ENCODE measurements at places on chromosomes 5 and 9.

GRCh38 chr9:126504086-126504976 lies 109.4 kb upstream of the LMX1B start:
- peak; percentile 13 for DNase-seq

- DNase-seq: no peak
These were observed 146.4 kb upstream of the ZNF366 start for GRCh38 chr5:72653586-72653985.

- DNase-seq: no peak
These were observed 326.8 kb downstream of the BNC2 start for GRCh38 chr9:16543686-16544085.

GRCh38 chr9:78291240-78291925 lies 5.5 kb upstream of the PSAT1 start:
- no peak for DNase-seq

- no peak for DNase-seq
These were observed 12.6 kb downstream of the VLDLR start for GRCh38 chr9:2634153-2634552.

DNA sequence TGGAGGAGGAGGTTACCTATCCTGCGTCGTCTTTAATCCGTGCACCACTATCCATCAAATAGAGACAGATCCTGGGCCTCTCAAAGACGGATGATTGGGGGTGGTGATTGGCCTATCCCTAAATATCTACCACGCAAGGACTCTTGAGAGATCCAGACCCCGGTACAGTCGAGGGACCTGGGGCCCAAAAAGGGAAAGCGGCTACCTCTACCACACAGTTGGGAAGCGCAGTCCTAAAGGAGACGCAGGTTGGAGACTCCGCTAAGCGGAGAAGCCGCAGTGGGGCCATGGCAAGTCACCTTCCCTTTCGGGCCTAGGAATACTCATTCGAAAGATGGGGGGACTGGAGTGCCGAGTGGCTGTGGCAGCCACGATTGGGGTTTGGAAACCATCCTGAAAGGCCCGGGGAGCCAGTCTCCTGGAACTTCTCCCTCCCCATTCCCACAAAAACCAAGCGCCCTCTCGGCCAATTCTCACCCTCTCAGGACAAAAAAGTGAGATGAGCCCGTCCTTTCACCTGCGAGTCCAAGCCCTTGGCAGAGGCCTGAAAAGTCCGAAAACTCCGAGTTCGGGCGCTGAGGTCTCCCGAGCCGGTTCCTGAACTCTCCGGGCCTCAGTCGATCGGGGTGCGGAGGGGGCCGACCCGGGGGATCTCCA lies 499 bp upstream of the FOXE1 start:
- peak; percentile 56 for DNase-seq

DNA sequence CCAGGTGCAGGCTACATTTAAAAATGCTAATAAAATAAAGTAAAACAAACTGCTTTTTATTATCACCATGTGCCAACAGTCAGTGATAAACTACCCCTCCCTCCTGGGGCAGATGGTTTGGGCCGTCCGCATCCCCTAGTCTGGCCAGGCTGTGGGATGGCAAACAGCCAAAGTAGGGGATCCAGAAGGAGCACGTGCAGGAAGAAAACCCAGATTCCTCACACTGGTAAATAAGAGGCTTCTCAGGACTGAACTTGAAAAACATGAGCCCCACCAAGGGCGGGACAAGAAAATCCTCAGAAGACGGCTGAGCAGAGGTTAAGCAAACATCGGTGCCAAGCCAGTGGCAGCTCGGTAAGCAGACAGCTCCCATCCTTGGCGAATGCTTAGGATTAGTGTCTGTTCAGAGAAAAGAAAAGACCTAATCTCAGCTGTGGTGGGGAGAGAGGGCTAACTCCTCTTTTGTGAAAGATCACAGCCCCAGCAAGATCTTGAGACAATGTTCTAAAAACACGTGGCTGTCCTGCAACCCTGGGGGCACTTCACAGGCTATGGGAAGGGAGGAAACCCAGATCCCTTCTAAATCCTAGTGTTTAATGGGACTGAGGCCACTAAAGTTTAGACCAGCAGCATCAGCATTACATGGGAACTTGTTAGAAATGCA lies 46.5 kb upstream of the GDNF start:
- no peak for DNase-seq

GRCh38 chr5:156678484-156678883 lies 171.6 kb upstream of the PPP1R2B start:
- no peak for DNase-seq

DNA sequence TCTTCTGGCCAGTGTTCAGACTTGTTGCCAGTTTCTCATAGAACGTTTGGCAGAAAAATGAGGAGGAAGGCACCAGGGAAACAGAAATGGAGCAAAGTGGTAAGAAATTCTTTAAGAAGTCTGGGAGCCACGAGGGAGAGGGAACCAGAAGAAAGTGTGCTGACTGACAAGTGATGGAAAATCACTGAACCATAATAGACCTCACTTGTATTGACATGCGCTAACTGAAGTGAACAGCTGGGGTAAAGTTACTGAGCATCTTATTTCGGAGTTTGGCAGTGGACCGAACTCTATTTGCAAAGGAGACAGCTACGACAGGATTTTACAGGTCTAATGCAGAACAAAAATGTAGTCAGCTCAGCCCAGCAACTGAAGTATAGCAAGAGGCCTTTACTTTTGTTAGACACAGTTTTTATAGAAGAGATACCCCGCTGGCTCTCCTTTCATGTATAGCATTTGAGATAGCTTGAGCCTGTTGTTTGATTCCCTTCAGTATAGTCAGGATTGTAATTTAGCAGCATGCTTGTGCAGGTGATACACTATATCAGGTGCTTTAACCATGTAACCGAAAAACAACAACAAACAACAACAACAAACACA lies 53.6 kb downstream of the HMHB1 start:
- DNase-seq: no peak

GRCh38 chr5:6632324-6632887 lies 438 bp downstream of the NSUN2 start:
- peak; percentile 69 for DNase-seq

DNA sequence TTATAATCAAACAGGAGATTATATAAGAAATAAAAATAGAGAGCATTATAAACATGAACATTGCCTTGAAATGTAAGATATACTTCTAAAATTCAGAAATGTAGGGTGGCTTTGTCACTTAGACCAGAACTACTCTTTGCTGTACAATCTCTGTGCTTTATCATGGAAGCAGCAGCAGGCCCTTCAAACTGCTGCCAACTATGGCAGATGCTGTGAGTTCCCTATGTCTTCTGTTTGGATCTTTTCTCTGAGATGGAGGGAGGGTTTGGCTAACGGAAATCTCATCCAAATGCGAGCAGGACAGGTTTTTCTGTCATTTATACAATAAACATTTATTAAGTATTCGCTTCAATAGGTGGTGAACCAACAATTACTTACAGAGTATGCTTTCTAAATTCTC lies 34.8 kb upstream of the RICTOR start:
- no peak for DNase-seq

DNA sequence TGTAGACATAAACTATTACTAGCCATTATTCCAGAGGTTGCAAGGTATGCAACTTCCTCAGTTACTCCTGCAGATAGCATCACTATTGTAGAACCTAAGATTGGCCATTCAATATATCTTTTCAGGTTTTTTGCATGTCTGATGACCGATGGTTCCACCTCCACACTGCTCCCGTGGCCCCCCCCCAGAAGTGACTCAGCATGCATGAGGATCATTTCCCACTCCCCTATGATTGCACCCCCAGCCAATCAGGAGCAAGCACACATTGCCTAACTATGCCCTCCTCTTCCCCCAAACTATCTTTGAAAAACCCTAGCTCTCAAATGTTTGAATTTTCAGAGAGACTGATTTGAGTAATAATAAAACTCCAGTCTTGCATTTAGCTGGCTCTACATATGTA lies 601.4 kb upstream of the TLE4 start:
- no peak for DNase-seq

- no peak for DNase-seq
These were observed 64.7 kb downstream of the FRMD3 start for GRCh38 chr9:83473488-83473971.

GRCh38 chr9:93810028-93810971 lies 144.9 kb downstream of the BARX1 start:
- no peak for DNase-seq

- no peak for DNase-seq
These were observed 72.6 kb upstream of the DMAC1 start for GRCh38 chr9:7871977-7872730.

DNA sequence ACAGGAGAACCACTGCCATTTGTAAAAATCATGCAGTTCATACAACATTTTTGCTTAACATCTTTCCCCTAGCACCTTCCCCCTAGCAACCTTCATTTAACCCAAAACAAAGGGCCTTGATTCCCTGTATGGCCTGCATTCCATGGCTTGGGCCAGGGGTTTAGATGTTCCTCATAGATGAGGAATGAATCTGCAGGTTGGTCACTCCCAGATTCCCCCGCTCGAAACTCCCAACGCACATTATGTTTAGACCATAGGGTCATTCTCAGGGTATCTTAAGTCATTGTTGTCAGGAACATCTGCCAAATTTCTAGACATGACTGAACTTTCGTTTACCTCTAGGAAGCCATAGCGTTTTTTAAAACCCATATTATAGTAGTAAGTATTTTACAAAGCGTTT lies 282.2 kb upstream of the VLDLR start:
- no peak for DNase-seq

GRCh38 chr5:118558871-118559270 lies 429.5 kb downstream of the DTWD2 start:
- no peak for DNase-seq

DNA sequence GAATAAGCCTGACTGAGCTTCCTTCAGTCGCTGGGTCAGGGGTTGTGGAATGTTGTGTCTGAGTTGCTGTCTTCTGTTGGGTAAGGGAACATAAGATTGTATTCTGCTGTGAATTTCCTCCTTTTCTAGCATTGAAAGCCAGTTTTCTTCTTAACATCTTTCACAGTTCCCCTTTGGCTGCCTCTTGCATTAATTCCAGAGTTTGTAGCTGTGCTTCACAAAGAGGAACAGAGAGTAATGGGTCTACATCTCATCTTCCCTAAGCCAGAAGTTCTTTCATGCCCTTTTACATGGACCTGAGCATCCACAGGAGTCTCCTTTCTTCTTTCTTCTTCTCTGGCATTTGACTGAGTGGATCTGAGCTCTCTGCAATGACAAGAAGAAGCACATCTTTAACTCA lies 686.8 kb downstream of the KCTD16 start:
- no peak for DNase-seq

DNA sequence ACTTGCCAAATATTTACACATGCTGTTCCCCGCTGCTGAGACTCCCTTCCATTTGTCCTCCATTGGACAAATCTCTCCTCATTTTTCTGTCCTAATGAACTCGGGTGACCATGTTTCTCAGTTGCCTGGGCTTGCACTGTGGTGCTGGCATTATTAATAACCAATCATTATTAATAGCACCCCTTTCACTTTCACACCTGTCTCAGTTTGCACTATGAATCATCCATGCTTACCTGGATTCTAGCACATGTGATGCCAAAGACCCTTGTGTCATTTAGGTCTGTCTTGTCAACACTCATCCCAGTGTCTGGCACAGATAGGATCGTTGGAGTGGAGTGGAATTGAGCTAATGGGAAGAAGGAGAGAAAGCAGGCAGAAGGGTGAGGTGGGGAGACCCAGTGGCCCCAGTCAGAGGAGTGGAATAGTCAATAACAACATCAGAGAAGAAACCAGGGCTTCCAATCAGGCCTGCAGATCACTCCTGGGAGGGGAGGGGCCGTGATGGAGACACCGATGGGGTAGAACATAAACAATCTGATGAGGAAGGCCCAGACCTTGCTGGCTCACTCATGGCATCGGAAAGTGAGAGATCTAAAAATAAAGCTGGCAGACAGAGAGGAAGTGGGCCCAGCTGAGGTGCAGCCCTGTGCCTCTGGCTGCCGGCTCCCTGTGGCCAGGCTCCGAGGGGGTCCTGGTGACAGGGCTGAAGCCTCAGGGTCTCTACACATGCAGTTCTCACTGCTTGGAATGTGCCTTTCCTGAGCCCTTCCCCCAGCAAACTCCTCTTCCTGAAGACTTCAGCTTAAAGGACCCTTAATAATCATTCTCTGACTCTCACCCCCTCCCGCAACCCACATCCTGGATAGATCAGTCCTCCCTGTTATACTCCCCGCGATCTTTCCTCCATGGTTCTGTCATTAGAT lies 33.5 kb upstream of the CRB2 start:
- no peak for DNase-seq

DNA sequence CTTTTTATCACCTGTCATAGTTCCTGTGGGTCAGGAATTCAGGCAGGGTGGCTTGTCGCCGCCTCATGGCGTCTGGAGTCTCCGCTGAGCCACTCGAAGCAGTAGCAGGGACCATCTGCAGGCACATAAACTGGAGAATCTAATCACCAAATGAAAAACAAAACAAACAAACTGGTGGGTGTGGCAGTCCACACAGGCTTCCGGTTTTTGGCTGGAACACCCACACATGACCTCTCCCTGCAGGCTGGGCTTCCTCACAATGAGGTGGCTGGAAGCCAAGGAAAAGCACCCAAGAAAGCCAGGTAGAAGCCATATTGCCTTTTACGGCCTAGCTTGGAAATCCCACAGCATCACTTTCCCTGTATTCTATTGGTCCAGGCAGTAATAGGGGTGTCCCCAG lies 197.0 kb downstream of the SYK start:
- DNase-seq: no peak

- DNase-seq: no peak
These were observed 498 bp downstream of the HAUS6 start for GRCh38 chr9:19102181-19102630.

DNA sequence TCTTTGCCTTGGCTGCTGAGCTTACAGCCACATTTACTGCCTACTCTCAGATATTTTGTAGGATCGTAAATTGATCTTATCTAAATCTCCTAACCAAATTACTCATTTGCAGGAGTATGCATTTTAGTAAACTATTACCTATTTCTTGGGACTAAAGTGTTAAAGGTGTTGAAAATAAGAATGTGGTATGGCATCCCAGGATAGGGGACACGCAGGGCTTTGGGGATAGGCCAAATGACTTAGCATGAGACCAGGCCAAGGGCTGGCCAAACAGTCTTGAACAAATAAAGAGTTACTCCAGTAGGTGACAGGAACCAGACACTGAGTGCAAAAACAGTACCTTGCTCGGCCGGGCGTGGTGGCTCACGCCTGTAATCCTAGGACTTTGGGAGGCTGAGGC lies 25.1 kb downstream of the TBC1D2 start:
- DNase-seq: no peak

DNA sequence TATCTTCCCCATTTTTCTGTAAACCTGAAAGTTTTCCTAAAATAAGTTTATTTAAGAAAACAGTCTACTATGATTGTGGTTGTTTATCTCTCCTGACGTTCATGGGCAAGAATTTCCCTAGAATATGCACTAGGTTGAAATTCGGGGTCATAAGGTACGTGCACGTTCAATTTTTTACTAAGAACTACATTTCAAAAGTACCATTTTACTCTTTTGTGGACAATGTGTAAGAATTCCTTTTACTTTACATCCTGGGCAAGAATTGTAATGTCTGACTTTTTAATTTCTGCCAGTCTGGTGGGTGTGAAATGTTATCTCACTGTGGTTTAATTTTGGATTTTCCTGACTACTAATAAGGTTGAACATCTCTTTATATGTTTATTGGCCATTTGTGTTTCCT lies 12.4 kb downstream of the IL5 start:
- no peak for DNase-seq

Data from tibial artery (tissue), 4 donors.